ENCODE measurements at places on chromosomes 5 and 9. TPM values are rescaled to one million over a fixed set of nuclear protein-coding genes. Genes with fewer than 3 reads are reported as not detected.
A peak's percentile ranks its signal among the peaks of the same experiment; 100 is the strongest.

The TMEM252 gene
- total RNA-seq = not detected

The DOCK2 gene
- total RNA-seq = 11.5 TPM

The C9orf43 gene
- 0.92 TPM for total RNA-seq

The KCNT1 gene
- 2.8 TPM for total RNA-seq

- DNase-seq = peak; percentile 30
Measured at GRCh38 chr9:92426501-92427145, 2.4 kb upstream of the OMD start.

- DNase-seq = no peak
Measured at GRCh38 chr9:35725362-35725761, 6.6 kb downstream of the TLN1 start.

DNA sequence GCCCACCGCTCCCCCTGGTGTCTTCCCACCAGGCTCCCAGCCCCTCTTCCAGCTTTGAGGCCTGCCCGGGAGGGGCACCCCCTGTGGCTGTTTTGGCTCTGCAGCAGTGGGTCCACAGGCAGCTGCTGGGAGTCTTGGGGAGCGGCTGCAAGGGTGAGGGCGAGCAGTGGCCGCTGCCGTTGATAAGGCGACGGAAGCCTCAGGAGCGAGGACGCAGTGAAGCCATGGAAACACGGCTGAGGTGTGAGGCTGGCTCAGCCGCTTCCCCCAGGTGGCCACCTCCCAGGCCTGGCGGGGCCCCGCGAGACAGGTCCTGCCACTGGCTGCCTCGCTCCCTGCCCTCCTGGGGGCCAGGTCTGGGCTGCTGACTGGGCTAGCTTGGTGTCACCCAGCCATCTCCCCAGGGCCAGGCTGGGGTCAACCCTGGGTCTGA, 41.5 kb downstream of the CXXC5 start:
- DNase-seq = no peak

- DNase-seq = no peak
Measured at GRCh38 chr5:9817819-9818218, 187.7 kb upstream of the TAS2R1 start.

- no peak for DNase-seq
Measured at GRCh38 chr9:121855476-121855875, 204.0 kb downstream of the DAB2IP start.

DNA sequence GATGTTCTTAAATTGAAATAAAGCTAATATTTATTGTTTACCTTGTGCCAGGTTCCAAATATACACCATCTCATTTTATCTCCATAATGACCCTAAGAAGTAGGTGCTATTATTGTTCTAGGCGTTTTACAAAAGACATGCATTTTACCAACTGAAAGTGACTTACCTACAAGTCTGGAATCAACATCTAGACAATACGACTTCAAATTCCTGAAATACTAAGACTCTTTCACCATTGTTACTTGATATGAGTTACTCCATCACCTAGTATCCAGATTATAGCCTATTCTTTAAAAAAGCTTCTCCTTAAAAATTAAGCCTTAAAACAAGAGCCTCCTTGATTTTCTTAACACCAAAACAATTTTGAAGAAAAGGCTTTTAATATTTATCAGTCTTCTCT, 13.3 kb downstream of the HACD4 start:
- no peak for DNase-seq

- peak; percentile 6 for DNase-seq
Measured at GRCh38 chr5:2780421-2781171, 29.1 kb upstream of the IRX2 start.

GRCh38 chr9:126860757-126861466, 473 bp downstream of the ZBTB34 start:
- peak; percentile 30 for DNase-seq

GRCh38 chr9:76412638-76413037, 18.4 kb upstream of the RFK start:
- DNase-seq = no peak

DNA sequence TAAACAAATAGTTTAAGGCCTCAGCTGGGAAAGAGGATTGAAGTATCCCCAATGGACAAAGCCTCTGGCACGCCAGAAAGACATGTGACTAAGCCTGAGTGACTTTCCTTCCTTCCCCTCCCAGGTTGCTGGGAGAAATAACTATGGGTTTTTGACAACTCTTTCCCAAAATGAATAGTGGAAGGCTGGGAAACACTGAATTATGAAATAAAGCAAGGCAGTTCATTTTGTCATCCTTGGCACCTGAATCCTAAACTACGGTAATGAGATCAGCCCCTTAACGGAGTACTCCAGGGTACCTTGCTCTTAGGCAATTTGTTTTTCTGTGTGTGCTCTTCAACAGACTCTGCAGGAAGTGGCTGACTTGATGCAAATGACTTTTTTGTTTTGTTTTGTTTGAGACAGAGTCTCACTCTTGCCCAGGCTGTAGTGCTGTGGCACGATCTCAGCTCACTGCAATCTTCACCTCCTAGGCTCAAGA, 75.2 kb downstream of the LMNB1 start:
- DNase-seq = peak; percentile 84

DNA sequence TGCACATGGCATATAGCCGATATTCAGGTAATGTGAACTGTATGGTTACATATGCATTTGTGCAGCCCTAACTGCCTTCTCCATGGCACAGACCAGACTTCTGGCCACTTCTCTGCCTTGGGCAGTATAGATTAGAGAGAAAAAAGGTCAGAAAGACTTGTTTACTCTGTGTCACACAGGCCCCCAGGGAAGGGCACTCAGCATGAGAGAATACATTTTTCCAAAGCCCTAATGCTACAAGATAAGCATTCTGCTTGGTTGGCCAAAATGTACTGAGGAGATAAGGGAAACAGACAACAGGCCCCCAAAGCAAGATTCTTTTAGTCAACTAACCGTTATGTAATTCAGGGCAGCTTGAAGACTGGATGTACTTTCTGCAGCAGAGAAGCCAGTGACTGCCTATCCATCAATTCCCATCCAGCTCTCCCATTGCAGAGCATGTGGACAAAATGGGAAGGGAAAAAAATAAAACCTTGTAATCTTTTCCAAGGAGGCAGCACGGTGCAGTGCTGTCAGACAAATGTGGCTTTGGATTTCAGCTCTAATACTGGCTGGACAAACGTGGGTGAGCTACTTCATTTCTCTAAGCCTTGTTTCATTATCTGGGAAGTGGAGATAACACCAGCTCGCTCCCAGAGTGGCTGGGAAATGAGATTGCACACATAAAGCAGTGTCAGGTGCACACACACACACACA, 205.9 kb downstream of the NSG2 start:
- DNase-seq = no peak

- DNase-seq = peak; percentile 68
Measured at GRCh38 chr9:20382460-20383071, 239.7 kb downstream of the MLLT3 start.

- peak; percentile 45 for DNase-seq
Measured at GRCh38 chr5:111385970-111386831, 126.1 kb downstream of the STARD4 start.
